ENCODE measurements at places on chromosomes 6 and 20. TPM values are rescaled to one million over a fixed set of nuclear protein-coding genes. Genes with fewer than 3 reads are reported as not detected.

GRCh38 chr6:84457276-84457675 is 229.8 kb upstream of the CEP162 start:
- no peaks in the 10 kb centered on the region for H3K4me1 ChIP-seq
- no peaks in the 10 kb centered on the region for H3K27me3 ChIP-seq
- H3K36me3 ChIP-seq: no peaks in the 10 kb centered on the region
- H3K4me3 ChIP-seq: no peak overlapping the region

DNA sequence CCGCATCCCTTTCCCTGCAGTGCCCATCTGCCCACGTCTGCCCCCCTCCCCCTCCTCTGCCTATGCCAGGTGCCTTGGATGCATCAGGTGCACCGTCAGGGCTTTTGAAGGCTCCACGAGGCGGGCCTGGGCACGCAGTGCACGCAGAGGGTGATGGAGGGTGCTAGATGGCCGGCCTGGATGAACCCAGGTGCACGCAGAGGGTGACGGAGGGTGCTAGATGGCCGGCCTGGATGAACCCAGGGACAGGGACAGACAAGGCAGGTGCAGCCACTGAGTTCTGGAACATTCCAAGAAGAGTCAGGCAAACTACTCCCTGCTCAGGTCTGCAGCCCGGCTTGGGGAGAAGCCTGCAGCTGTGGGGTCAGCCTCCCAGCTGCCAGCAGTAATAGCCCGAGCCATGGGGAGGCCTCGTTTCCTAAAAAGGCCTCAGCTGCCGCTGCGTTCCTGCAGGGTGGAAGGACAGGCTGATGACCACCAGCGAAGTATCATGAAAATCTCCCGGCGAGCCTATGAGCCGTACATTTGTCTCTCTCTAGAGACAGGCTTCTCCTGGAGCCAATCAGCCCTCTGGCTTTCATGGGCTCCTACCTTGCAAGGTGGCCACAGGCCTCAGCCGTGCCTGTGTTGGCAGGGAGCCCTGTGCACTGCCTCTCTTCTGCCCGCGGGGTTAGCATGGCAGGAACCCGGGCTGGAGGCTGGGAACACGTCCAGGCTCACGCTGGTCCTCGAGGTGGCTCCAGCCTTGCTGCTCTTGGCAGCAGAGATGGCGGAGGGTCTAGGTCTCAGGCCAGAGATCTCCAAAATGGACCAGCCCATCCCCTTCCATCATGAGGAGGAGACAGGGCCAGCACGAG is 29.6 kb downstream of the NTSR1 start:
- no peak for DNase-seq
- H3K27ac ChIP-seq: no peak overlapping the region
- H3K4me1 ChIP-seq: peaks cover 40% of the 10 kb centered on the region
- no peaks in the 10 kb centered on the region for H3K27me3 ChIP-seq
- no peak overlapping the region for H3K4me3 ChIP-seq

- H3K27ac ChIP-seq: peak overlapping the region; percentile 88
- H3K36me3 ChIP-seq: peaks cover 7% of the 10 kb centered on the region
- DNase-seq: peak; percentile 88
- peak overlapping the region; percentile 52 for H3K4me3 ChIP-seq
- H3K27me3 ChIP-seq: no peaks in the 10 kb centered on the region
Observed at GRCh38 chr6:33430991-33431879, 11.4 kb downstream of the SYNGAP1 start.

The FAM209B gene
- 2.3 TPM for total RNA-seq

The ECT2L gene
- total RNA-seq: not detected

The ARMC12 gene
- 1.4 TPM for total RNA-seq

All from naive thymus-derived CD4-positive, alpha-beta T cell (primary cell).